ENCODE measurements at places on chromosomes 12 and 14.

DNA sequence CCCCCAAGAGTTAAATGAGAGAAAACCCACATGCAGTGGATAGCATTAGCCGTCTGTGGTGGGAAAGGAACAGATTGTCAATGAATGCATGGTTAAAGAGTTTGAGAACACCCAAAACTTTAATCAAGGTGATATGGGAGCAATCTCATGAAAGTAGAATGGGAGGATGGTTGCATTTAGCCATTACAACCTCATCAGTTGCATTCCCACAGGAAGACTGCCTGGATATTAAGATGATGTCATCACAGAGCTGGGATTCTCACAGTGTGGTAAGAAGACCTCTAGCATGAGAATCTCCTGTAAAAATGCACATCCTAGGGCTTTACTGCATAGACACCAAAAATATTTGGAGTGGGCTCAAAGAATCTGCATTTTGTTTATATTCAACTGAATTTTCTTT, 284.9 kb downstream of the RGS6 start:
- no peak for DNase-seq

DNA sequence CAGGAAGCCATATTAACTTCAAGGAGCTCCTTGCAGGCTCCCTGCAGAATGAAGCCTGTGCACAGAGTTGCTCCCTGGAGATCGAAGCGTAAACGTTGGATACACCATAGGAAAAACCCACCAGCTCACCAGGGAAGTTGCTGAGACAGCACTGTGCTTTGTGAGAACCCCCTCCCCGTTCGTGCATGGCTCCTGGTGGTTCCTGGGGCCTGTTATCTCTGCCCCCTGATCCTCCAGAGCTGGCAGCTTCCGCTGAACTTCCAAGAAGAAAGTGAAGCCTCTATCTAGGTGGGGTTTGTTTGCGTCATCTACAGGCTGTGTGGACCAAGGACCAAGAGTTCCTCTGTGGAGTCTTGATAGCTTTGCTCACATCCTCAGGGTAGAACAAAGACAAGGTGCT, 2.4 kb upstream of the CCDC85C start:
- no peak for DNase-seq

DNA sequence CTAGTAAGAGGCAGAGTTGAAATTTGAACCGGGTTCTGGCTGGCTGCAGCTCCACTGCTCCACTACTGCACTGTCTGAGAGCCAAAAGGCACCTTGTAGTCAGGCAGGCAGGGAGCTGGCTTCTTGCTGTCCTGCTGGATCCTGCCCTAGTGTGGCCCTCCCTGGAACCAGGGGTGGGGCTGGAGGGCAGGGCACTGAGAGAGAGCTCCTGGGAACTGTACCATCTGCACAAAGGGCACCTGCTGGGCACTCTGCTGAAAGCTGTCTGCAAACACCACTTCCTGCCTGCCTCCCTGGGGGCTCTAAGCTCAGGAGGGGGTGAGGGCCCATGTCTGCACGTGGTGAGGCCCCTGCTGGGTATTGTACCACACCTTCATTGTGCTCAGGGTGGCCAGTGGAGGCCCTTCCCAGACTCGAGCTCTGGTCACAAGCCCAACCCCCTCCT, 19.0 kb upstream of the TCL1B start:
- no peak for DNase-seq

DNA sequence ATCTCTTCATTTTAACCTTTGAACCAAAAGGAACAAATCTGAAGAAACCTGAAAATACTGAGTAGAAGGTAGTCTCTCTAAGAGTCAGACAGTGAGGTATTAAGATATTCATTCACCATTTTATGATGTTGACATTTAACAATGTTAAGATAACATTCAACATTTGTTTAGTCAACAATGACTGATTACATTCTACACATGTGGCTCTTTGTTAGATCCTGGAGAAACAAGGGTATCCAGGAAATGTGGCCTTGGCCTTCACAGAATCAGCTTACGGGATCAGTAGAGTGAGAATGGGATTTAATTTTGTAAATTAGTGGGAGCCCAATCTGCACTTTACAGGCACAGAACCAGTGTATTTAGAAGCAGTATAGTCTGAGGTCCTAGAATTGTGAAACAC, 355.5 kb downstream of the KCNH5 start:
- DNase-seq = no peak

DNA sequence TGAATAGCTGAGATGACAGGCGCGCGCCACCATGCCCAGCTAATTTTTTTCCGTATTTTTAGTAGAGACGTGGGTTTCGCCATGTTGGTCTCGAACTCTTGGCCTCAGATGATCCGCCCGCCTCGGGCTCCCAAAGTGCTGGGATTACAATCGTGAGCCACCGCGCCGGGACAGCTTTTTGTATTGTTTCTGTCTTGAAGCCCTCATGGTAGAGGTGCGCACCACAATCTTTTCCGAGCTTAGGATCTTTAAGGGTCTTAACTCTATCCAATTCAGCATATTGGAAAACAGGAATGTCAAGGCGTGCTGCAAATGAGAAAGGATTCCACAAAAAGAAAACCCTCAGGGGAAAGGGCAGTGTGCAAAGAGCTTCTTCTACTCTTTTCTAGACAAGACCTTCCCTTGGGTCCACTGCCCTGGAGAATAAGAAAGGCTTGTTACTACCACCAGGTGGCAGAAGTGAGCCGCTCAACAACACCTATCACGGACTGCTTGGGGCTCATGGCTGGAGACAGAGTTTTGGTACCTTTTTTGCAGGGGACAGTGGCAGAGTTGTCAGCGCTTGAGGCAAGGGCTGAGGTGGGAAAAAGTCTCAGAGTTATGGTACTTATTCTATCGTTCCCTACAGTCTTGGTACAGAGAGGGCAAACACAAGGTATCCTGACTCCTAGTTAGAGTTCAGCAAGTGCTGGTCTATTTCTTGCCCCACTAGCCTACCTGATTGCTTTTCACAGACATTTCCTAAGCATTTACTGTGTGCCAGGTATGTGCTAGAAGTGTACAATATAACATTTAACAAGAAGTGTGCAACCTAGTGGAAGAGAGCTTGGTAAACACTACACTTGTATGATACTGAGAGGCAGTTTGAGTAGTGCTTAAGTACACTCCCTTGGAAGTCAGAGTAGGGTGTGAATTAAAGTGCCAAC, 16.4 kb upstream of the SP7 start:
- peak; percentile 92 for DNase-seq

- no peak for DNase-seq
Measured at GRCh38 chr12:56622535-56622934, 7.6 kb downstream of the BAZ2A start.

DNA sequence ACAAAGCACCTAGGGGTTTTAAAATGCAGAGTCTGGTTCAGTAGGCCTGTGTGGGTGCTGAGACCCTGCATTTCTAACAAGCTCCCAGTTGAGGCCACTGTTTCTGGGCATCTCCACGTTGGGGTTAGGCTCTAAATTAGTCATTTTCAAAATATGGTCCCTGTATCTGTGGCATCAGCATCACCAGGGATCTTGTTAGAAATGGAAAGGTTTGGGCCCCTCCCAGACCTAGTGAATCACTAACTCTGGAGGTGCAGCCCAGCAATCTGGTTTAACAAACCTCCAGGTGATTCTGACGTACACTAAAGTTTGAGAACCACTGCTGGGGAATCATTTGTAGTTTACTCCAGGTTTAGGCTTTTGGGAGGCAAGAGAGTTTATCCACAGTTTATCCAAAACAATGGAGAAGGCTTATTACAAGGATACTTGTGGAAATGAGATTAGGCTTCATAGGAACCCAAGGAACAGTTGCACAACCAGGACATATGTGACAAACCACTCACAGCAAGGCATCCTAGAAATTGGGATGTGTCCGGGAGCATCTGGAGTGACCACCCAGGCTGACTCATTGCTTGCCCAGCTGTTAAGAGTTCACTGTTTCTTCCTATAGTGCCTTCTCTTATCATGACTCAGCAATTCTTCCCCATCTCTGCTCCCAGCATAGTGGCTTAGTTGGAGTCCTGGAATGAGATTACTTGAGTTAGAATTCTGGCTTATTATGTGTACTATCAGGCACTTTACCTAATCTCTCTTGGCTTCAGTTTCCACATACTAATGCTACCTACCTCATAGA, 71.6 kb upstream of the STXBP6 start:
- no peak for DNase-seq

- no peak for DNase-seq
Measured at GRCh38 chr12:21413369-21414277, 23.8 kb upstream of the PYROXD1 start.

- DNase-seq = no peak
Measured at GRCh38 chr12:19148860-19149259, 19.3 kb downstream of the PLEKHA5 start.

DNA sequence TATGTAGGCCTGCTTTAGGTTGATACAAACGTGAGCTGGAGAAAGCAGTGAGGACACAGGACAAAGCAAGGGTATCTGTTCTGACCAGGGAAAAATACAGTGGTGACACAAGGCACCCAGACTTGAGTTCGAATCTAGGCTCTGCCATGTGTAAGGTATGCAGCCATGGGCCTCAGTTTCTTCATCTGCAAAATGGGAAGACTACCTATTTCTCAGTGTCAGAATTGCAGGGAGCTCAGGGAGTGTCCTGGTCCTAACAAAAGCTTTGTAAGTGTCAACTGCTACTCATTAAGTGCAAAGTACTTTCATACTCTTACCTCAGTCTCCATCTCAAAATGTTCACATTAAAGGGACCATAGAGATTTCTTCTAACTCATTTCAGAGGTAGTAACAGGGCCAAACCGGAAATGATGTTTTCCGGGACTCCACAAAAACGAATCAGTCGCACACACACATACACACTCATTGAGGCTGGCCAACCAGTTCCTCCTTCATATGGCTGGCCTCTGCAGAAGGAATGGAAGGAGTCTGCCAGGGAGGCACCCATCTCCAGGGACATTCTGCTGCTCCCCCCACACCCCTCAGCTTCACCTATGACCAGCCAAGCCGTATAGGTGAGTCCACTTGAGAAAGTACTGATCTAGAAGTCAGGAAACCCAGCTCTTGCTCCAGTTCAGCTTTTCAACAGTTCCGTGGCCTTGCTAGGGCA, 7.8 kb downstream of the CTDSP2 start:
- DNase-seq = no peak

- DNase-seq = no peak
Measured at GRCh38 chr14:64773577-64773976, 69.4 kb downstream of the PLEKHG3 start.

GRCh38 chr12:70603044-70603443, 34.2 kb downstream of the PTPRB start:
- DNase-seq = no peak

- DNase-seq = no peak
Measured at GRCh38 chr14:75831952-75832351, 149.8 kb downstream of the TGFB3 start.

DNA sequence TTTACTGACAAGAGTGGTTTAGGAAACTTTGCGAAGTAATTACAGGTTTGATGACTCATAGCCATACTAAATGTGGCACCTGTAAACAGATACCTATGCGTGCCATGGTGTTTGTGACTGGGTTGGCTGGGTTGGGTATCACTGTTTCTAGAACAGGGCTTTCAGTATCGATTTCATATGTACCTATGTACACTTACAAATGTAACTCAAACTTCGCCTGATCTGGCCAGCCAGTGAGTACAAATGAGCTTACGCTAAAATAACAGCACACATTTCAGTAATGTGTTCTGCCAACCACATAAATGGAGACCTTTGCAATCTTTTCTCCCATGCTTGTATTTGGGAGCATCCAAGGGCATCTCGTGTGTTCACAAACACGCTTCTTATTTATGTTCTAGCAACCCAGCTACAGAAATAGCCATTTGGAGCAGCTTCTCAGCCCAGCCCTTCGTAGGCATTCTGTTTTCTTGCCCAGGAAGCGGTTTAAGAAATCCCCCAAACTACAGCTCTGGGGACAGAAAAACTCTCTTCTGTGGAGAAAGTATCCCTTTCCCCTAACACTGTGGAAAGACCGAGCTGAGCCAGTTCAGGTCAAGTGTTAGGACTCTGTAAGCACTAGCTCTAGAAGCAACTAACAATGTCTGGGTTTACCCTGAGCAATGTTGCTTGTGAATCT, 42.3 kb upstream of the MDM1 start:
- no peak for DNase-seq

DNA sequence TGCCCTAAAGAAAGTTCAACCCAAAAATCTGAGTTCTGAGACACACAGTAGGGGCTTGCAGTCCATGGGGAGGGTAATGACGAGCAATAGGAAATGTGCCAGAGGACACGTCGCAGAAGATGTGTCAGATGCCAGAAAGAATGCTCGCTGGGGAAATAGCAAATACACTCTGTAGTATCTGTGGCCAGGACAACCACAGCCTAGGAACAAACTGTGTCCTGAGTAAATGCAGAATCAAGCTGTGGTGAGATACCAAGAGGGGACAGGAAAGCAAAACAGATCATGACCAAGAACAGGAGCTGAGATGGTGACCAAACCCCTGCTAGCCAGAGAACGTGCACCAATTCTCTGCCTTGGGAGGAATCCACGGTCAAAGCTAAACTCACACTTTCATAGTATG, 9.1 kb downstream of the CRACR2A start:
- no peak for DNase-seq

DNA sequence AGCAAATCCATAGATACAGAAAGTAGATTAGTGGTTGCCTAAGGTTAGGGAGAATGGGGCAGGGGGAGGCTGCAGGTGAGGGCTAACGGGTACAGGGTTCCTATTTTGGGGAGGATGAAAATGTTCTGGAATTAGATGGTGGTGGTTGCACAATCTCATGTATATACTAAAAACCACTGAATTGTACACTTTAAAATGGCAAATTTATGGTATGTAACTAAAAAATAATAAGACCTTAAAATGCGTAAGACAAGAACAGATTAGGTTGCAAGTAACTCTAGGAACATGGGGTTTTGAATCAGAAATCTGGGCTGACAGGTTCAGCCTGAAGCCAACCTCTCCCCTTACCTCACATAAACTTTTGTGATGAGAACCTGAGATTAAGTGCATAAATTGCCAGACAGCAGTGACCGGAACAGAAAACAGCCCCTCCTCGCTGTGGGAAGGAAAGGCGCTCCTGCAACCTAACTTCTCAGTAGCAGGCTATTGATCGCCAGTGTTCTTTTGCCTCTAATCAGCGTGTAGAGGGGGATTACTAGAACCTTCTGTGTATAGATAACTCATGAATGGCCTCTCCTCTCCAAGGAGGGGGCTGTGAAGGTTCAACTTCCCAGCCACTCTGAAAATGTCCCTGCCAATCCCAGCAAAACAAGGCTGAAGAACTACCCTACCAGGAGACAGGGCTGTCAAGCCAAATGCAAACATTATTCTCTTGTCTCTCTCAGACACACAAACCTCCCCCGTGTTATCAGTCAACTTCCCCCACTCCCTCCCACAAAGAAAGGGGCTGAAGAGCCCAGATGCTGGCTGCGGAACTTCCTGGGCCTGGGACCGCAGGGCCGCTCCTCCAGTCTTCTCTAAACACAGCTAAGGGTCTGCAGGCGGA, 1.9 kb downstream of the SSH1 start:
- DNase-seq = no peak

Data from hematopoietic multipotent progenitor cell treated with erythropoietin and hydrocortisone succinate and interleukin-3 and kit ligand, for 17 days (in vitro differentiated cells).